Activated CD8-positive, alpha-beta memory T cell treated with anti-CD3 and anti-CD28 coated beads, Interleukin-2, amount 10 ng/mL, durations not matched to agents 7 days and 5 days (primary cell): ENCODE measurements at places on chromosomes 7 and 10. TPM values are rescaled to one million over a fixed set of nuclear protein-coding genes. Genes with fewer than 3 reads are reported as not detected.

Gene CACNA2D1
- total RNA-seq: 0.28 TPM

Gene EGR2
- 4.7 TPM for total RNA-seq

Gene AKR1C2
- not detected for total RNA-seq

Gene CFAP43
- not detected for total RNA-seq

Gene SFRP5
- total RNA-seq: not detected

Gene PBLD
- total RNA-seq: 1.4 TPM

Gene NPFFR1
- not detected for total RNA-seq

Gene ACBD5
- total RNA-seq: 24.5 TPM

Gene FAM25A
- not detected for total RNA-seq
